Stomach (tissue), 19 donors: ENCODE measurements at places on chromosomes 12 and 14. TPM values are rescaled to one million over a fixed set of nuclear protein-coding genes. Genes with fewer than 3 reads are reported as not detected.

Gene ZC2HC1C
- total RNA-seq, result 0.37 TPM

DNA sequence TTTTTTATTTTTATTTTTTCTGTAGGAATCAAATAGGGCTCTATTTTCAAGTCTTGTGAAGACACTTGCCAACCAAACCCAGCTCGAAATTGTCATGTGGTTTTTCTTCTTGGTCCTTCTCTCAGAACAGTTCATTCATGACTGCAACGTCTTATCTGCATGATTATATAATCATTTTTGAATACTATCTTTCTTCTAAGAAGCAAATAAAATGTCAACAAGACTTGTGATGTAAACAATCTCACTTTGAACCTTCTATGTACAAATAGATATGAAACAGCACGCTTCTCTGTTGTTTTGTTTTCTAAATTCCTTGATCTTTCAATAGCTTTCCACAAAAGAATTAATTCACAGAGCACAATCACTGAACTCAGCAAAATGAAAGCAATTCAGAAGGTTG is 320.7 kb downstream of the SOX5 start:
- no peak for DNase-seq

GRCh38 chr12:74732164-74732784 is 194.6 kb downstream of the ATXN7L3B start:
- DNase-seq, result no peak

GRCh38 chr12:129861951-129862350 is 41.9 kb downstream of the TMEM132D start:
- DNase-seq, result no peak

DNA sequence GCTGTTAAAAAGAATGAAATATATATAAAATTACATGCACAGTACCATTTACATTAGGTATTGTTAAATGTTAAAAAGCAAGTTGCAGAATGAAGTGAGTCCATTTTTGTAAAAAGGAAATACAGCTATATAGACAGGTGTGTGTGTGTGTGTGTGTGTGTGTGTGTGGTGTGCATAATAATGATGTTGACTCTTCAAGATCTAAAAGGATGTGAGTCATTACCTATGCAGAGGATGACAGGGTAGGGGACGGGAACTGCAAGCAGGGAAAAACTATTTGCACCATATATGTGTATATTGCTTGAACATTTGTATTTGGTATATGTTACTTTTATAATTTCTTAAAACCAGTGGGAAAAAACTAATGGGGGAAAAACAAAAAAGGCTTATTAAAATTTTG is 3.1 kb downstream of the C14orf39 start:
- DNase-seq, result no peak

Gene MUCL1
- not detected for total RNA-seq

- no peak for DNase-seq
These were observed 2.6 kb downstream of the DCAF4 start for GRCh38 chr14:72928872-72929271.

DNA sequence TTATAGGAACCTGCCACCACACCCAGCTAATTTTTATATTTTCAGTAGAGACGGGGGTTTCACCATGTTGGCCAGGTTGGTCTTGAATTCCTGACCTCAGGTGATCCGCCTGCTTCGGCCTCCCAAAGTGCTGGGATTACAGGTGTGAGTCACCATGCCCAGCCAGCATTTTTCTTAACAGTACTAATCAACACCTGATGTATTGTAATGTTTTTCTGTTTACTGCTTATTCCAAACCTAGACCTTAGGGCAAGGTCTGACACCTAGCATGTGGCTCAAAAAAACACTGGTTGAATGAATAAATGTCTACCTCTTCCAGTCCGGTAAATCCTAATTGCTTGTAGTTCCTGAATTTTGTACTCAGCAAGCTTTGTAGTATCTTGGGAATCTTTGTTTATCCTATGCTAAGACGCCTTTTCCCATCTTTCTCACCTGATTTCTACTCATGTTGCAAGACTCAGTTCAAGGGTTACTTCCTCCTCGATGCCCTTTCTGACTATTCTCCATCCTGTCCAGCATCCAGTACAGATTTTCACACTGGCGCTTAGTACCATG is 2.8 kb downstream of the PAN2 start:
- DNase-seq, result no peak

DNA sequence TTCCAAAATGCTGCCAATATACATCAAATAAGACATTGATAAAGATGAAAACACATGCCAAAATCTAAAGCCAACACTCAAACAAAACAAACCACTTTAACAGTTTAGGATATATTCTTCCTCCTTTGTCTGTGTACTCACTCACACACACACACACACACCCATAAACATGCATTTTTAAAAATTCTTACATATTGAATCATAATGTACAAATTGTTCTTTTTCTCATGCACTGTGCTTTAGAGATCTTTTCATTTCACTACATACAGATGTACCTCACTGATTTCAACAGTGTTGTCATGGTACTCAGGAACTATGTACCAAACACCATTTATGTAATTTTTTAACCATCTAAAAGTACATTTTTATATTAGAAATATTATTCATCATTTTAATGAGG is 9.5 kb upstream of the RERG start:
- DNase-seq, result no peak

Gene LEMD3
- 31.2 TPM for total RNA-seq
